Thyroid gland (tissue), 4 donors: ENCODE measurements at places on chromosomes 3 and 15.

GRCh38 chr3:3110749-3111361 lies 681 bp upstream of the IL5RA start:
- H3K4me3 ChIP-seq = no peak overlapping the region
- H3K4me1 ChIP-seq = no peaks in the 10 kb centered on the region
- H3K36me3 ChIP-seq = no peaks in the 10 kb centered on the region

GRCh38 chr15:96038650-96039049 lies 291.9 kb upstream of the NR2F2 start:
- H3K4me1 ChIP-seq = no peaks in the 10 kb centered on the region
- no peak overlapping the region for H3K4me3 ChIP-seq
- no peaks in the 10 kb centered on the region for H3K36me3 ChIP-seq

GRCh38 chr15:101437209-101437608 lies 52.3 kb downstream of the PCSK6 start:
- no peak for DNase-seq
- H3K27ac ChIP-seq = no peak overlapping the region
- H3K27me3 ChIP-seq = no peaks in the 10 kb centered on the region
- H3K4me3 ChIP-seq = no peak overlapping the region

DNA sequence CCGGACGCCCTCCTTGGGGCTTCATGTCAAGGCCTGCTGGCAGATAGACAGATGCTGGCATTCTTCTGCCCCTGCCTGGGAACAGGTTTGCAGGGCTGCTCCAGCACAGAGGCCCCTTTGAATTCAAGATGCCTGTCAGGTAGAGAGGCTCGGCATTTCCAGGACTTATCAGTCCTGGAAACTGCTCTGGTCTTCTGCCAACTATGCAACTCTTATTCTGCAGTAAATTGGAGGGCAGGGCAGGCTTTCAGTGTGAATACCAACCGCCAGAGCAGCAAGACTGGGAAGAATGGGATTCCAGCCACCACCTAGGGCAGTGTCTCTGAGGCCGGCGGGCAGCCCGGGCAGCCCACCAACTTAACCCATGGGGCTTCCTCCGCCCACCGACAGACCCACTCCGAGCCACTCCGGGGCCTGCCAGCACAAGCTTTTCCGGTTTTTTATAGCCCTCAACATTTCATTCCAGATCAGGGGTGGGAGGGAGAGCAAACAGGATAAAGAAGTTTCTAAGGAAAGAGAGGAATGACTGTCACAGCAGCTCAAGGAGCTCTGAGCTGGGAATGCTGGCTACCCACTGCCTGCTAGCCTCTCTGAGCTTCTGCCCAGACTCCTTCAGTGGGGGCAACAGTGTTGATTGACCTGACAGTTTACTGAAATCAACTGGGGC lies 140.9 kb downstream of the NTRK3 start:
- H3K27ac ChIP-seq = no peak overlapping the region
- no peaks in the 10 kb centered on the region for H3K36me3 ChIP-seq
- H3K4me3 ChIP-seq = no peak overlapping the region
- no peaks in the 10 kb centered on the region for H3K4me1 ChIP-seq

DNA sequence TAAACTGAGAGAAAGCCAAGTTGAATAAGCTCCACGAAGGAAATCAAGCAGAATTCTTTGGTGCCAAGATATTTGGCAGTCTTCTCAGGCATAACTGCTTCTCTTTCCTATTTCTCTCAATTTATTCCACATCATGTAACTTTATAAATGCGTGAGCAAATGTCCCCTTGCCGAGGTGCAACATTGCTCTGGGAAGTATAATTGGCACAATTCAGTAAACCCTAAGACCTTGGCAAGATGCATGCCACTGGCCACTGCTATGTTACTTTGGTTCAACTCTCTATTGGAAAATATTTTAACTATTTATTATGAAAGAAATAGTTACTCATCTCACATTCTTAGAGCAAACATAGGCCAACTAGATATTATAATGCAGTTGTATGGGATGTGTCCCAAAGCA lies 170.2 kb downstream of the SUCNR1 start:
- DNase-seq = no peak
- H3K4me1 ChIP-seq = no peaks in the 10 kb centered on the region
- no peak overlapping the region for H3K27ac ChIP-seq
- H3K36me3 ChIP-seq = no peaks in the 10 kb centered on the region
- no peak overlapping the region for H3K4me3 ChIP-seq
- no peaks in the 10 kb centered on the region for H3K27me3 ChIP-seq
